Stimulated activated effector memory CD8-positive, alpha-beta T cell treated with anti-CD3 and anti-CD28 coated beads, Interleukin-12 subunit alpha, Interleukin-12 subunit beta, amount 100 ng/mL, for 72 hours (primary cell): ENCODE measurements at places on chromosomes 3 and 15.

- no peak for DNase-seq
Measured at GRCh38 chr15:93820566-93820965, 410.8 kb upstream of the MCTP2 start.

DNA sequence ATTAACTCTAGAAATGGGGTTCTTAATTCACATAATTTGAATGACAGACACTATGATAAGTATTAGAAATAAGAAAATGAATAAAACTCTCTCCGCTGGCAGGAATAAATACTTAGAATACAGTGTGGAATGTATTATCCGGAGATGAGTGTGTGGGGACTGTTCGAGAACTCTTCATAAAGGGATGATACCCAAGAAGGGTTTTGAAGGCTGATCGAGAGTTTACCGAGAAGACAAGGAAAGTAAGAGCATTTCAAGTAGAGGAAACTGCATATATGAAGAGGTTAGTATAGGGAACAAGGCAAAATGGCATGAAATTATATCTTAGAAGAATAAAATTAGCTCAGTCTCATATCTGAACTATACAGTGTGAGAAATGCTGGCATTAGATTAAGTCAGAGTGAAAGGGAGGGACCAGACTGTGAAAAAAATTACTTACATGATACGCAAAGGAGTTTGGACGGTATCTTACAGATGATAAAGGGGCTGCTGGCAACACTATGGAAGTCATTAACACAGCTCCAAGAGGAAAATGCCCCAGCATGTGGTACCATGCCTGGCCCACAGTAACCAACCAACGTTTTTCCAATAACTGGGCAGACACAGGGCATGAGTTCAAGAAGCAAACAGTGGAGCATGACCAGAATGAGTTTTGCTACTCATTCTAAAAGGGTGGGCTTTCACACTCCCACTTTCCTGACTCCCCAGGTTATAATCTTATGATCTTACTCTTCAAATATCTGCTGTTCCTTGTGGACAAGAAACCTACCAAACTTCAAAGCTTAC is 6.5 kb downstream of the DCBLD2 start:
- DNase-seq: no peak

DNA sequence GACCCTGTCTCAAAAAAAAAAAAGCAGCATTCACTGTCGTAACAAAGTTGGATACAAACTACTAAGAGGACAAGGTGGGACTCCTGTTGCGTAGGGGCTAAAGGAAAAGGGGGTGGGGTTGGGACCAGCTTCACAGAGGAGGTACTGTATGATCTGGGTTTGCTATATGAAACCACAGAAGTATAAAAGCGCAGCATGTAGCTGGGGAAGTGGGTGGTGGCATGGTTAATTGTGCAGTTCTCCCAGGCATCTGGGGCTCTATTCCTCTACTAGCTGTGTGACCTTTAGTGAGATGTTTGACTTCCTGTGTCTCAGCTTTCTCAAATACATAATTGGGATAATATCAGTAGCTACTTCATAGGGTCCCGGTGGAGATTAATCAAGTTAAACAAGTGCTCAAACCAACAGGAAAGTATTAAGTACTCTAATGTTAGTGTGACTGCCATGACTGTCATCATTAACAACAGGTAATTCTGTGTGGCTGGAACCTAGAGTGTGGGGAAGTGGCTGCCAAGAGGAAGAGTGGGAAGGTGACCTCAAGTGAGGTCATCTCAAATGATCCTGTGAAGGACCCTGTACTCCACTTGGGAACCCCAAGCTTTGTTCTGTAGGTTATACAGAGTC is 11.5 kb downstream of the PARP16 start:
- no peak for DNase-seq

GRCh38 chr3:6079011-6079410 is 781.9 kb upstream of the GRM7 start:
- DNase-seq: no peak

DNA sequence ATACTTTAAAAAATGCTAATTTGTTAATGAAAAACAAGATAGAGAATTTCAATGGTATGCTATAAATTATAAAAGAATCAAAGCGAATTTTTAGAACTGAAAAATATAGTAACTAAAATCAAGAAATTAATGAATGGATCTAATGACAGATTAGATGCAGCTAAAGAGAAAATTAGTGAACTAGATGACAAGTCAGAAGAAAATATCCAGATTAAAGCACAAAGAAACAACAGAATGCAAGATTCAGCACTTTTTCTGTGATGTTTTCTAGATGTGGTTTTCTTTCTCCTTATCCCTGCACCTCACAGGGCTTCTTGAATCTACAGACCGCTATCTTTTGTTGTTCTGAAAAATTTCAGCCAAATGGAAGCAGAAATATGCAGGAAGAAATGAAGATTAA is 54.4 kb downstream of the INO80 start:
- DNase-seq: no peak

DNA sequence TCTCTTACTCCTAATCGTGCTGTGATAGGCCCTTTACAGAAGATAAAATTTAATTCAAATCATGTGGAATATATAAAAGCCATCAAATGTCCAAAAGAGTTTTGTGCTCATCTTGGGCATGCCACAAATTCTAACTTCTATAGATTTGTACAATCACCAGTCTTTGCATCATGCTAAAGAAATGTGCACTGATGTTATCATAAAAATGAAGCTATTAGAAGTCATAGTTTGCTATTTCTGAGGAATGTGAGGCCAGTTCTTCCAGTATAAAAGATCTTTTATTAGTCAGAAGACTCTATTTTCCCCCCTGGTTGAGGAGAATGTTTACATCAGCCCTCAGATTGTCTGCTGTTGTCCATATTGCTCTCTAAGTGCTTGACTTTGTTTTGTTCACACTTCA is 2.1 kb upstream of the ANXA2 start:
- DNase-seq: no peak

DNA sequence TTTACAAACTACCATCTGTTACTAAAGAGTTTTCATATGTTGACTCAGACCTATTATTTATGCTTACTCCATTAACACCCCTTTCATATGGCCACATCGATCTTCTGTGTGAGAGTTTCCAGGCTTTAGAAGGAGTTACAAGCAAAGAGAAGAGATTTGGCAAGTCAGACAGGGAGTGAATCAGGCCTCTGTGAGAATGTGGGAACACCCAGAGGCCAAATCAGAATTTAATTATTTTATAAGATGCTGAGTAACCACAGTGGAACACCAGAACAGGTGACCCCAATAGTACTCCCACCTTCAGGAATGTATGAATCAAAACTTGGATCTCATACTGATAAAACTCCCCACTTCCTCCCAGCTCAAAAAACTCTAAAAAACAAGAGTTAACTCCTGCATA is 42.0 kb downstream of the IFT57 start:
- DNase-seq: no peak

GRCh38 chr15:39099524-39099923 is 481.4 kb upstream of the THBS1 start:
- no peak for DNase-seq

GRCh38 chr15:63818629-63819028 is 15.1 kb downstream of the HERC1 start:
- no peak for DNase-seq

- no peak for DNase-seq
Measured at GRCh38 chr3:176992565-176992964, 204.7 kb downstream of the TBL1XR1 start.

DNA sequence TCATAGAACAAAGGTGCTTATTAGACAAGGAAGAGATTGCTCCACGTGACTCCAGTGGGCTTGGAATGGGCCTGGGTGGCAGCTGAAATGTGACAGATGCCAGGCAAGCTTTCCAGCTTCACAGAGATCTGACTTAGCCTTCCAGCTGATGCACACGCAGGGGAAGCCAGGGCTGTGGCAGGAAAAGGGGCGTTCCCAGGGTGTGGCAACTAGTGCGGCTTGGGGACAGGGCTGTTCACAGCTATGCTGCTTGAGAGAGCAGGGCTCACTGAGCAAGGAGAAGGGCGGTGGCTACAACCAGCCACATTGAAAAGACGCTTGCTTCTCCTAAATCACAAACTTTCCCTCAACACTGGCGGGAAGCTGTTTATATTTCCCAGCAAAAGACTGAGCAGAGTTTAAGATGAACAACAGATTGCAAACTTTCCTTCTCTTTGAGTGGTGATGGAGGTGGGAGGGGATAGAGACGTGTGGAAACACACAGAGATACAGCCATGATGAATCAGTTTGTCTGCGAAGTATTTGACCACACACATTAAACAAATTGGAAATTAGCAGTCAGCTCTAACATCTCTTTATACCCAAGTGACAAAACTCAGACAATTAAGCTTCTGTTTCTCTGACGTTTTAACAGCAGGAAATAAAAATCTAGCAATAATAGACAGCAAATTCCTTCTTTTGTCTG is 127.5 kb downstream of the BDH1 start:
- DNase-seq: peak; percentile 56

- no peak for DNase-seq
Measured at GRCh38 chr15:44861917-44862316, 94.6 kb upstream of the TERB2 start.

GRCh38 chr15:27638958-27639357 is 460.2 kb downstream of the OCA2 start:
- no peak for DNase-seq

- DNase-seq: no peak
Measured at GRCh38 chr3:115624029-115624741, 875 bp downstream of the GAP43 start.

- no peak for DNase-seq
Measured at GRCh38 chr3:39671116-39671515, 138.3 kb upstream of the MYRIP start.

DNA sequence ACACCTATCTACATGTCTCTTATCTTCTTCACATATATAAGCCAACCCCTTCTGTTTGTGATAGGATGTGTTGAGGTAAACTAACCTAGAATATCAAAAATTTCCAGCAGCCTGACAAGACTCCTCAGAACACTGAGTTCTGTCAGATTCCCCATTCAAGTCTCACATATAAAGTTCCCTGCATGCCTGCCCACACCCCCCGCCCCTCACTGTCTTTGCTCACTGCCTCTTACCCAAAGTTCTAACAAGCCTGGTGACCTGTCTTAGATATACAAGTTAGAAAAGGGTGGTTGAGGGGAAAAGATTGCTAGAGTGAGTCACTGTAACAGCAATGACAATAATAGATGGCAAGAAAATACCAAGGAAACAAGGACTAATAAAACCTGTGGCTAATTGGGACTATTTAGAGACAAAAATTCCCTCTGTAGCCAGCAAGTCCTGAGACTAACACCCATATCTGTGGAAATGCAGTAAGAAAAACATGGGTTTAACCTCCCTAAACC is 40.1 kb downstream of the FBXO22 start:
- DNase-seq: no peak

DNA sequence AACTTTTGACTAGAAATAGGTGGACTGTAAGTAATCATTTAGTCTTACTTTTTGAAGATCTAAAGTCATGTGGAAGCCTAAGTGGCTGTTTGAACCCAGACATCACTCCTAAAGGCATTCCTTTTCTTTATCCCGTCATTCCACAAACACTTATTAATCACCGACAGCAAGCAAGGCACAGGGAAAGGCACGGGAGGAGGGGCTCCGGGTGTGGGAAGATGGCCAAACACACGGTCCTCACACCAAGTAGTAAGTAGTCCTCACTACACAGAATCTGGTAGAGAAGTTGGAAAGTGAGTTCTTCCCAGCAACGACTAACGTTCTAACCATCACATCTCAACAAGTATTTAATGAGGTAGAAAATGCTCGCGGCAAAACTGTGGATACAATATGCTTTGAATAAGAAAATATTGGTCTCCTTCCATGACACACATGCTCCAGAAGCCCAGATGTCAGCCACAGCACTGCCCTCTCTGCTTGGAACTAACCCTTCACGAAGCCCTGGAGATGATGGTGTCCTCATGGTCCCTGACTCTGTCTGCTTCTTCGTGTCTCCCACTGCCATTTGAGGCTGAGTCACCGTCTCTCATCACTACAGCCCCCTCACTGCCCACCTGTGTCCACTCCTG is 202.2 kb downstream of the OPA1 start:
- DNase-seq: no peak

DNA sequence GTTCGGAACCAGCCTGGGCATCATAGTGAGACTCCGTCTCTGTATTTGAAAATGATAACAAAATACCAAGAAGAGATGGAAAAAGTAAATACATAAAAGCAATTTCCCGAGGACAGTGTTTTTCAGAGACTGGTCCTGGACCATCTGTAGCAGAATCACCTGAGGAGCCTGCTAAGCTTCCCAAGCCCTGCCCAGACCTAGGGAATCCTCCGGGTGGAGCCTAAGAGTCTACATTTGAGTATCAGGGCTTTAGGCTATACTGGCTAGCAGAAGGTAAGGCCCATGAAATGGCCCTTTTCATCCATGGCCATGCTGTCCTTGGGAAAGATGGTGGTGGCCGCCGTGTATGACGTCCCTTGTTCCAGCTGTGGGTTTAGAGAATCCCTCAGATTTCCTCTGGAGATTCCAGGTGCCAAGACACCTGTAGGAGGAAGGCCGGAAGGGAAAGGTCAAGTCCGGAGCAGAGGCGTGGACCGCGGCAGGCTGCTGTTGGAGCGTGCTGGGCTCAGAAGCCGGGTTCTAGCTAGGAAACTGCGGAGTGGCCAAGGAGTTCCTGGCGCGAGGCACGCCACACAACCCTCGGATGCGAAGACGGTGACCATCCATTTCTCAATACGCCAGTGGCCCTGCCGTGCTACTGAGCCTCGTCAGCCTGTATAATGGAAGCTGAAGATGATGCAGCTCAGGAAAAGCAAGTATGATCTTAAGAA is 50.9 kb downstream of the TMEM44 start:
- DNase-seq: no peak

GRCh38 chr3:152823781-152824180 is 11.2 kb upstream of the P2RY1 start:
- no peak for DNase-seq

GRCh38 chr15:92780843-92781242 is 119.3 kb upstream of the CHD2 start:
- no peak for DNase-seq

DNA sequence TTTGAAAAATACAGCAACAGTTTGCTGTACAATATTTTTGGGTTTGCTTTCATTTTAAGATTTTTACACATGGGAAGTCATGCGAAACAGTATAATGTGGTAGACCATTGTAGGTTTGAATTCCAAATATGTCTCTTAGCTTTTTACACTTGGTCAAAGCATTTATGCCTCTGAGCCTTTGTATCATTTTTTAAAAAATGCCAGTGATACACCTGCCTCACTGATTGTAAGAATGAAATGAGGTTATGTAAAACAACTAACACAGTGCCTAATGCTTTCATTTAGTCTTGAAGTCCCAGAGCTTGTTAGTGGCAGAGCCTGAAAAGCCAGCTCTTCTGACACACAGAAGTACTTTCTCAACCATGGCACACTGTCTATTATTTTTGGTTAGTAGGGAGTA is 202.0 kb downstream of the UBE2E2 start:
- DNase-seq: no peak

GRCh38 chr3:45211466-45212094 is 14.5 kb downstream of the TMEM158 start:
- DNase-seq: no peak

DNA sequence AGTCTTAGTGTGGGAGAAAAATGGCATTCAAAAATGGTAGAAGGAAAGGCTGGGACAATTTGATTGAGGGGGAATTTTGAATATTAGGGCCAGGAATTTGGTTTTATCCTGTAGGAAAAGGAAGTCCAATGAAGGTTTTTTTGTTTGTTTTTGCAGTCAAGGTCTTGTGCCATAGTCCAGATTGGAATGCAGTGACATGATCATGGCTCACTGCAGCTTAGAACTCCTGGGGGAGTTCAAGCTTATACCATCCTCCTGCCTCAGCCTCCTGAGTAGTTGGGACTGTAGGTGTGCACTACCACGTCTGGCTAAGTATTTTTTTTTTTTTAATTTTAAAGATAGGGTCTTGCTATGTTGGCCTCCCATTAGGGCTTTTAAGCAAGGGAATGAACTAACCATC is 2.6 kb upstream of the SLC6A11 start:
- no peak for DNase-seq

GRCh38 chr15:33987444-33987843 is 19.1 kb downstream of the CHRM5 start:
- DNase-seq: no peak
